ENCODE measurements at places on chromosomes 2 and 18. TPM values are rescaled to one million over a fixed set of nuclear protein-coding genes. Genes with fewer than 3 reads are reported as not detected.
A peak's percentile ranks its signal among the peaks of the same experiment; 100 is the strongest.

DNA sequence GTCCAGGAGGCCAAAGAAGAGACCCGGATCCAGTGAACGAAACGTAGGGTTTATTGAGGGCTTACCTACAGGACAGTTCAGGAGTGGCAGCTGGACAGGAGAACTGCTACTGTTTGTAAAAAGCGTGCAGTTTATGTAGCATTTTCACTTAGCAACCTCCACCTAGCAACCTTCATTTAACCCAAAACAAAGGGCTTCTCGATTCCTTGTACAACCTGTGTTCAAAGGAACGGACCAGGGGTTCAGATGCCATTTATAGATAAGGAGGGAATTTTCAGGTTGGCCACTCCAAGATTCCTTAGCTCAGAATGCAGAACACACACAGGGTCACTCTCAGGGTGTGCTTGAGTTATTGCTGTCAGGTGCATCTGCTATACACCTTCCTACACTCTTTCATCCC lies 65.1 kb upstream of the YWHAQ start:
- no peak for DNase-seq
- no peaks in the 10 kb centered on the region for H3K27me3 ChIP-seq
- no peak overlapping the region for H3K27ac ChIP-seq

DNA sequence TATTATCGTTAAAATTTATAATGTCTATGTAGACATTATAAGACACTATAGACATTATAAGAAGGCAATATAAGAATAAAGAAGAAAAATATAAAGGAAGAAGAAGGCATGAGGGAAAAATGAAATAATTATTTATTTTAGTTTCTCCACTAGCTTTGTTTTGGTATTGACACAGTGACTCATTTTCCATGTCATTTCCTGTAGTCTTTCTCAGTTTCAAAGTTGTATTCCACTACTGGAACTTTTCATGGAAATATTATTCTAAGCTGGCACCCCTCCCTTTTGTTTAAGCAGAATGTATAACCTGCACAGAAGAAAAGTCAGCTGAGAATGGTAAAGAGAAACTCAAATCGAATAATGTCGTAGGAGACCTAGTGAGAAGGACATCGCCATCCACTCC lies 234.2 kb upstream of the NETO1 start:
- DNase-seq, result peak; percentile 62
- H3K4me3 ChIP-seq, result no peak overlapping the region
- H3K27me3 ChIP-seq, result no peaks in the 10 kb centered on the region
- no peaks in the 10 kb centered on the region for H3K36me3 ChIP-seq
- H3K4me1 ChIP-seq, result peaks cover 14% of the 10 kb centered on the region

- peak; percentile 5 for DNase-seq
- H3K27ac ChIP-seq, result no peak overlapping the region
- H3K27me3 ChIP-seq, result no peaks in the 10 kb centered on the region
- peaks cover 6% of the 10 kb centered on the region for H3K4me1 ChIP-seq
- H3K4me3 ChIP-seq, result no peak overlapping the region
Observed at GRCh38 chr18:49650426-49650891, 88.6 kb downstream of the LIPG start.

The SMARCAL1 gene
- total RNA-seq, result 8.3 TPM

The RPRM gene
- total RNA-seq, result 1.4 TPM

- no peak overlapping the region for H3K27ac ChIP-seq
- H3K36me3 ChIP-seq, result peaks cover 62% of the 10 kb centered on the region
- H3K4me1 ChIP-seq, result no peaks in the 10 kb centered on the region
- H3K4me3 ChIP-seq, result no peak overlapping the region
Observed at GRCh38 chr18:13067124-13067523, 76.0 kb downstream of the CEP192 start.

DNA sequence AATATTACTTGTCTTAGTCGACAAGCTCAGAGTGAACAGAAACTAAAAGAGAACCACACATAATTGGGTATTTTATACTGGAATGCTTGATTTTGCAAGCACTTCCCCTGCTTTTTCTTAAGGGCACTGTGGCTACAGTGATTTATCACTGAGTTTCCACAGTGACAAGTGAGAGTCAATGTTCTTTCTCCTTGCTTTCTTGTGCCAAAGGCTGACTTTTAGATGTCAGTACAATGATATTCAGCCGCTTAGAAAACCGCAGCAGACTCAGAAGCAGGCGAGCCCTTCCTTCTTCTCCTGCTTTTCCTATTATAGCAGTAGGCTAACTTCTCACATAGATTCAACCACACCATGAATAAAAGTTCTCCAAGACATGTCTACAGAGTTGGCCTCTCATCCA lies 1603.6 kb upstream of the NXPH2 start:
- H3K27me3 ChIP-seq, result no peaks in the 10 kb centered on the region
- H3K36me3 ChIP-seq, result no peaks in the 10 kb centered on the region
- DNase-seq, result no peak
- no peak overlapping the region for H3K27ac ChIP-seq
- no peaks in the 10 kb centered on the region for H3K4me1 ChIP-seq
- no peak overlapping the region for H3K4me3 ChIP-seq

DNA sequence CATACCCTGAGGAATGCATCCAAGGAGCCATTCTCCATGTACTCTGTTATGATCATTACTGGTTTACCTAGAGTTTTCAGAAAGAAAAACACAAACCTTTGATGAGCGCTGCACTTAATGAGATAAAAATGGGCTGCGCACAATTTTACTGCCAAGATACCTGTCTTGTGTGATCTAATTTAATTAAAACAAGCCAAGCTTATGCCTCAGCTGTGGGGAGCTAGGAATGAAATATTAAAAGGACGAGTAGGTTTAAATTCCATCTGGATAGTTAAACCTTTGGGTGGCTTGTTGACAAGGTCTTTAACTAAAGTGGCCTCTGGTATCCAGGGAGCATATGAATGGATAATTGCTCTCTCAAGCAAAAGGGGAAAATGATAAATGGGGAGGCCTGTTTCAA lies 135.0 kb downstream of the EPHA4 start:
- no peaks in the 10 kb centered on the region for H3K4me1 ChIP-seq
- no peaks in the 10 kb centered on the region for H3K27me3 ChIP-seq
- DNase-seq, result no peak
- no peak overlapping the region for H3K4me3 ChIP-seq
- no peaks in the 10 kb centered on the region for H3K36me3 ChIP-seq

The ACSL3 gene
- total RNA-seq, result 236 TPM

- no peaks in the 10 kb centered on the region for H3K27me3 ChIP-seq
- no peaks in the 10 kb centered on the region for H3K4me1 ChIP-seq
- no peak overlapping the region for H3K4me3 ChIP-seq
- DNase-seq, result no peak
Observed at GRCh38 chr2:107591561-107592279, 235.0 kb upstream of the RGPD4 start.

DNA sequence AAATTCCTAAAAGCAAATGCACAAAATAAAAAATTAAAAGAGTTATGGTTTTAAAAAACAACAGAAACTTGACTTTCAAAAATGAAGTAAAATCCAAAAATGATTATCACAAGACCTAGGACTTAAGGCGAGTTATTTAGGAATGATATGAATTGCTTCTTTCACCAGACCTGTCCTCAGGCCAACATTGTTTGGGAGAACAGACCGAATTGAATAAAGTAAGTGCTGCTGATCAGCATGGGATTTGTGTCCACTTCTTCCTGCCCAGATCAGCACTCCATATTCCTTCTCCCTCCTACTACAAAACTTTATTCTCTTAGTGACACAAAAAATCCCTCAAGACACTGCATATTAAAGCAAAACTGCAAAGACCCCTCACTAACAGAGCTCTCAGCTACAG lies 39.1 kb downstream of the WDFY1 start:
- no peaks in the 10 kb centered on the region for H3K4me1 ChIP-seq
- no peak overlapping the region for H3K27ac ChIP-seq
- H3K36me3 ChIP-seq, result peaks cover 12% of the 10 kb centered on the region
- H3K27me3 ChIP-seq, result no peaks in the 10 kb centered on the region
- H3K4me3 ChIP-seq, result no peak overlapping the region

GRCh38 chr2:241562269-241562891 lies 3.8 kb downstream of the BOK start:
- H3K4me1 ChIP-seq, result peaks cover 42% of the 10 kb centered on the region
- H3K27ac ChIP-seq, result peak overlapping the region; percentile 39
- no peaks in the 10 kb centered on the region for H3K36me3 ChIP-seq
- H3K4me3 ChIP-seq, result peak overlapping the region; percentile 38

GRCh38 chr2:219598308-219599078 lies 836 bp downstream of the STK11IP start:
- H3K4me3 ChIP-seq, result peak overlapping the region; percentile 82
- H3K27me3 ChIP-seq, result no peaks in the 10 kb centered on the region
- peaks cover 15% of the 10 kb centered on the region for H3K4me1 ChIP-seq
- no peak for DNase-seq
- H3K27ac ChIP-seq, result peak overlapping the region; percentile 75

- H3K27me3 ChIP-seq, result no peaks in the 10 kb centered on the region
- no peak overlapping the region for H3K4me3 ChIP-seq
- peaks cover 10% of the 10 kb centered on the region for H3K36me3 ChIP-seq
Observed at GRCh38 chr2:201709049-201709448, 10.6 kb upstream of the MPP4 start.

DNA sequence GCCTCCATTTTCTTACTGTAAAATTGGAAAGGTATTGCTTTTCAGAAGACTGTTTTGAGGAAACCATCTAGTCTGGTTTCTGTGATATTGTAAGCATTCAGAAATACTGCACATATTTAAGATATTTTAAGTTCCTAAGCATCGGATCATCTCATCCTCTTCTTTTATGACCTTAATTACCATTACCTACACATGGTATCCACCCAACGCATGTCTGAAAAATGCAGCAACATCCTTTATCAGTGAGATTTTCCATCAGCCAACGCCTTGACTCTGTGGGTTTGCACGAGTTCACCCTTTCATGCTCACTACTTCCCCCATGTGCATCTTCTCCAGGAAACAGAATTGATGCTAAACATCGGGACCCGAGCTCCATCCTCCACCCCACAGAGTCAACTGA lies 84.3 kb downstream of the COL4A4 start:
- no peak overlapping the region for H3K27ac ChIP-seq
- H3K4me1 ChIP-seq, result no peaks in the 10 kb centered on the region
- H3K36me3 ChIP-seq, result no peaks in the 10 kb centered on the region

GRCh38 chr2:79511320-79511951 lies 1.4 kb upstream of the CTNNA2 start:
- H3K27ac ChIP-seq, result no peak overlapping the region
- no peak overlapping the region for H3K4me3 ChIP-seq
- DNase-seq, result peak; percentile 39
- no peaks in the 10 kb centered on the region for H3K36me3 ChIP-seq
- no peaks in the 10 kb centered on the region for H3K4me1 ChIP-seq
- no peaks in the 10 kb centered on the region for H3K27me3 ChIP-seq

DNA sequence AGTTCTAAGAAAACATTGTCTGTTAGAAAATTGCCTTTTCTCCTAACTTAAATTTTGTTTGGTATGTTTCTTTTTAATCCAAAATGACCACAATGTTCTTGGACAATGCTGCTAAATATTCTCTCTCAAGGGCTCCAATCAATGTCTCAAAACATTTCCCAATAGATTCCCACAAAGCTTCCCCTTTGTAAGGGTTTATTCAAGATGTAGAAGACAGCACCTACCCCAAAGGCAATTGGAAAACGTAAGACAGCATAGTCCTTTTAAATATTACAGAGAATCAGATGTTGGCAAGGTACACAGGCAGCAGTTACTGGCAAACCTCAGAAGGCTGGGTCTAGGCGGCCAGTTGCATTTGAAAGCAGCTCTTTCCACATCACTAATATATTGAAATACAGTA lies 18.3 kb upstream of the RIF1 start:
- H3K27ac ChIP-seq, result no peak overlapping the region
- H3K36me3 ChIP-seq, result no peaks in the 10 kb centered on the region
- H3K27me3 ChIP-seq, result no peaks in the 10 kb centered on the region
- H3K4me1 ChIP-seq, result peaks cover 10% of the 10 kb centered on the region

DNA sequence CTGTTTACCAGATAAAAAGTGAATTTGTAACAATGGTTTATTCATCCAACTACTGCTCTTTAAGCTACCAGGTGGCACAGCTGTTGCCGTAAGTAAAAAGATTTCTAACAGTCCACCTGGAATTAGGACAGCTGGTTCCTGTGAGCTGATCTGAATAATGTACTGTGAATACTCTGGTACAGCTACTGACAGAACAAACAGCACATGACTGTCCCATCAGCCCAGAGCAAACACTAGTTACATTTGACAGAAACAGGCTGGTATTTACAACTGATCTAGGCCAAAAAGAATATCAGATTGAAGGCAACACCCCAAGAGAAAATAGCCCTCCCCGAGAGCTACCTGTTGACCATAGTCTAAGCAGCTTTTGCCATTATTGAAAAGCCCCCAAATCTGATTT lies 840.4 kb downstream of the CPS1 start:
- no peaks in the 10 kb centered on the region for H3K36me3 ChIP-seq
- no peak overlapping the region for H3K4me3 ChIP-seq
- no peak for DNase-seq
- peaks cover 13% of the 10 kb centered on the region for H3K4me1 ChIP-seq
- H3K27ac ChIP-seq, result no peak overlapping the region
- no peaks in the 10 kb centered on the region for H3K27me3 ChIP-seq

GRCh38 chr18:35770376-35771014 lies 189.0 kb downstream of the GALNT1 start:
- H3K4me3 ChIP-seq, result no peak overlapping the region
- peak; percentile 26 for DNase-seq
- no peaks in the 10 kb centered on the region for H3K27me3 ChIP-seq
- H3K36me3 ChIP-seq, result no peaks in the 10 kb centered on the region

- peak; percentile 70 for DNase-seq
- H3K4me3 ChIP-seq, result no peak overlapping the region
- H3K27ac ChIP-seq, result no peak overlapping the region
- H3K4me1 ChIP-seq, result peaks cover 3% of the 10 kb centered on the region
Observed at GRCh38 chr2:167127135-167127534, 238.9 kb downstream of the XIRP2 start.

- H3K27ac ChIP-seq, result no peak overlapping the region
- no peak for DNase-seq
- H3K36me3 ChIP-seq, result no peaks in the 10 kb centered on the region
Observed at GRCh38 chr2:81068144-81068543, 763.6 kb upstream of the LRRTM1 start.

The SPEG gene
- total RNA-seq, result 30.7 TPM

The TUBA3E gene
- not detected for total RNA-seq

DNA sequence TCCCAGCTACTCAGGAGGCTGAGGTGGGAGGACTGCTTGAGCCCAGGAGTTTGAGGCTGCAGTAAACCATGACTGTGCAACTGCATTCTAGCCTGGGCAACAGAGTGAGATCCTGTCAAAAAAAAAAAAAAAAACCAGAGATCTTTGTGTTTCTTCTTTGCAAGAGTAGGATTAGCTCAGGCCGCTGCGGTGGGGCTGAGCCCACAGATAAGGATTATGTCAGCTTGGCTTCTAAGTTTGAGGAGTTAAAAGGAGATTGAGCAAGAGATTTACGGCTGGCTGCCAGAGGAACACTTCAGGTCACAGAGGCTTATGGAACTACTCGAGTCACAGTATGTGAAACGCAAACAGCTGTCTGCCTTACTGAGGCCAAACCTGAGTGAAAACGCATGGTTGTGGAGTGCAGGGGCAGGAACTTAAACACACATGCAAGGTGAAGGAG lies 146.7 kb upstream of the L3MBTL4 start:
- no peaks in the 10 kb centered on the region for H3K27me3 ChIP-seq
- no peaks in the 10 kb centered on the region for H3K36me3 ChIP-seq
- H3K27ac ChIP-seq, result no peak overlapping the region
- peaks cover 22% of the 10 kb centered on the region for H3K4me1 ChIP-seq
- no peak overlapping the region for H3K4me3 ChIP-seq

The IL36RN gene
- total RNA-seq, result not detected

The SLC16A14 gene
- 12.4 TPM for total RNA-seq

GRCh38 chr2:693606-694005 lies 16.4 kb upstream of the TMEM18 start:
- no peak overlapping the region for H3K4me3 ChIP-seq
- peak overlapping the region; percentile 10 for H3K27ac ChIP-seq
- H3K27me3 ChIP-seq, result no peaks in the 10 kb centered on the region

GRCh38 chr2:135256531-135257260 lies 204.6 kb downstream of the RAB3GAP1 start:
- H3K4me3 ChIP-seq, result no peak overlapping the region
- no peaks in the 10 kb centered on the region for H3K36me3 ChIP-seq
- no peaks in the 10 kb centered on the region for H3K27me3 ChIP-seq
- peak overlapping the region; percentile 85 for H3K27ac ChIP-seq
